ENCODE measurements at places on chromosomes 2 and 18.

DNA sequence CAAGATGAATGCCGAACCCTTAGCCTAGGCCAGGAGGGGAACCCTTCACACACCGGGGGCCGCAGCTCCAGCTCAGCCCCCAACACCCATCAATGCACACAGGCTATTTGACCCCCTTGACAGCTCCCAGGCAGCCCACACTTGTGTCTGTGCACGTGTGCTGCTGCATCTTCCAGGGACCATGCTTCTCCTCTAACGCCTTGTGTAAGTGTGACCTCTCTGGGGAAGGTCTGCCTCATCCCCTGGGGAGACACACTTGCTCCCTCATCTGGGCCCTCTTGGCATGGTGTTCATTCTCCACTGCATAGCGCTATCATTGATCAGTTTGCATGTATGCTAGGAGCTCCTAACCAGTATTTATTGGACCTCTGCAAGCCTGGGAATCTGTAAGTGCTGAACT is 120.0 kb upstream of the FHL2 start:
- DNase-seq: peak; percentile 27

DNA sequence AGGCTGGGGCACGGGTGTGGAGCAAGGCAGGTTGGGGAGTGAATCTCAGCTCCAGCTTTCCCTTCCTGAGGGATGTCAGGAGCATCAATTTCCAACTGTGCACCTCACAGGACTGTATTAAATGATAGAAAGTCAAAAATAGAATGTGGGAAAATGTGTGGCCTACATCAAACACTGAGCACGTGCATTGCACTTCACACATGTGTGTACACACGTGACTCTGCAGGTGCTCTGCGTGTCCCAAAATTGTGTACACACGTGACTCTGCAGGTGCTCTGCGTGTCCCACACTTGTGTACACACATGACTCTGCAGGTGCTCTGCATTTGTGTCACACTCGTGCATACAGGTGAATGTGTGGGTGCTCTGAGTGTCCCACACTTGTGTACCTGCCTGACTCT is 577.2 kb upstream of the SALL3 start:
- DNase-seq: no peak

GRCh38 chr18:52313213-52313612 is 26.8 kb upstream of the DCC start:
- no peak for DNase-seq

DNA sequence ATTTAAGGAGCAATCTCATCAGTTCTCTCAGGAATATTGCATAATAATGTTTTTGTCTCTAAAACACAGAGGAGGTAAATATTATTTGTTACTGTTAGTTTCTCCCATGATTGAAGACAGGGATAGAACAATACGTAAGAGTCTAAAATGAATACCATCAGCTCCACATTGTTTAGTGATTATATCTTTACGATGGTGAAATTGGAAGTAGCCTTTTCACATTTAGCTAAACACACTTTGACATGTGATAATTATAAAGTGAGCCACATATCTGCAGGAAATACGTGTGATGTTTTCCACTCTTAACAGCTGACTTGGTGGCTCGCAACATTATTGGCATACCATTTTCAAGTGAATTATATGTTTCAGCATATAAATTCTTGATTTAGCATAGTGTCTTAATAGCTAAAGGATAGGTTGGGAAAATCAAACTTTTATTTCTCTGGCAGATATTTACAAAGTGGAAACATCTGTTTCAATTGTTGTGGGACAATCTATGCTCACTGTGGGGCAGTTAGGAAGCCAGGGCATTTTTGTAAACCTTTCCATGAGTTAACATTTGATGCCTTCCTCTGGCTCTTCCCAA is 208.1 kb upstream of the RASGRP3 start:
- no peak for DNase-seq

DNA sequence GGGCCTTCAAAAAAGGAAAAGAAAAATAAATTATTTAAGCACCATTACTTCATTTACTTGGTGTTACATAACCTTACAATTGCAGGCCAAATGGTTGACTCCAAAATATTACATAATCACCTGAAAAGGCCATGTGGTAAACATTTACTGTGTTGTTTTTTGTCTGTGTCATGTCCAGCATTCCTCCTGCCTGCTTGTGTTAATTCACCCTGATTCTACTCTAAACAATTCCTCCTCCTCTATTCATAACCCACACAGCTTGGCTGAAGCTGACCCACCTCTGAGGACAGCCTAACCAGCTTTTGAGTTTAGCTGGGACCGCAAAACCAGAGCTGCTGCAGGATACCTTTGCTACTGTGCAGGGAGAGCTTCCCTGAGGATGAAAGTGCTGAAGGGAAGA is 35.4 kb downstream of the TMX3 start:
- DNase-seq: no peak

- no peak for DNase-seq
Measured at GRCh38 chr2:58350484-58350883, 109.4 kb upstream of the FANCL start.
